CD4-positive, alpha-beta T cell treated with Interleukin-1 beta for 1 hour (primary cell): ENCODE measurements at places on chromosomes 11 and 22.
A peak's percentile ranks its signal among the peaks of the same experiment; 100 is the strongest.

DNA sequence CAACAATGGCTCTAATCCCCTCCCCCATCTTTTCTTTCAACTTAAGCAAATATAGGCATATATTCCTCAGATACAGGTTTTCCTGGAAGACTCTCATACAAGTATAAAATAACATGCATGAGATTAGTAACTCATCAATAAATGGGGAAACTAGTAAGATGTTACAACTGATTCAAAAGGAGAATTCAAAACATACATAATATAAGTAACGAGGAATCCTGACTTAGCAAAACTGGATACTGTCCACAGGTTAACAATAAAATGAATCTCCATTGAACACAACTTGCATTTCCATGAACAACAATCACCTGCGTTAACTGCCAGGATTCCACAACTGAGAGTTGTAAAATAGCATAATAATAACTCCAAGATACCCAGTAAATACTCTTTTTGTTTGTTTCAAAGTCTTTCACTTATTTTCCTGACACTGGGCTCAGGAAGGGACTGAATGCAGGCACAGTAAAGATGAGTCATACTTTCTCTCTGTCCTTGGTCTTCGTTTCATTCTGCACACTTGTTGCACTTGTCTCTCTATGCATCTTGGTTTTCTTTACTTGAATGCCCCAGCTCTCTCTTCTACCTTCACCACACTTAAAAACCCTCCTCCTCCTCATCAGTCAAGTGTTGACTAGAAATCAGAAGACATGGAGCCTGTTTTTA, 8.1 kb downstream of the APIP start:
- DNase-seq: no peak

DNA sequence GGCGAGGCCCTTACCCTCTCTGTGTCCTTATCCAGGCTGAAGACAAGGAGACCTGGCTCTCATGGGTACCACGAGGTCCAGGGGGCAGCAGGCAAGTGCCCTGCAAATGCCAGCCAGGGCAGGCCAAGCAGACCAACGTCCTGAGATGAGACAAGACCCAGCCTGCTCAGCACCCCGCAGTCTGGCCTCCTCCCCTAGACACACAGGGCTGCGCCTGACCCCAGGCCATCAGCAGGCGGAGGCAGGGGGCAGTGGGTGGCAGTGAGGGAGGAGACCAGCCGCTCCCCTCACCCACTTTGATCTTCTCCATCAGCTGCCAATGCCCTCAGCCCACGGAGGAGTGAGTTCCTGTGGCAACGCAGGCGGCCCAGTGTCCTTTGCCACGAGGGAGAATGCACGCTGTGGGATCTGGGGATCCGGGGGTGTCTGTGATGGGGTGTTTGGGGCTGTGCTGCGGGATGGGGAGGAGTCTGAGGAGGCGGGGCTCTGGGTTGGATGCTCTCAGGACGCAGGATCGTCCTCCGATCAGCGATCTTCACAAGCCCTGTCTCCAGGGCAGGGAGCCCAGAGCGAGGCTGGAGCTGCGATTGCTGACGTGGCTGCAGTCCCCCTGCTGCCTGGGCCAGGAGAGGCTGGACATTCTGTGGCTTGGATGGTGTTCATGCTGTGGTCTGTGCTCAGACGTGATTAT, 30.5 kb upstream of the PPARA start:
- DNase-seq: no peak

GRCh38 chr22:39384750-39385480, 14.7 kb upstream of the TAB1 start:
- DNase-seq: no peak

- DNase-seq: peak; percentile 64
Measured at GRCh38 chr22:48098243-48098920, 1335.9 kb downstream of the TBC1D22A start.

DNA sequence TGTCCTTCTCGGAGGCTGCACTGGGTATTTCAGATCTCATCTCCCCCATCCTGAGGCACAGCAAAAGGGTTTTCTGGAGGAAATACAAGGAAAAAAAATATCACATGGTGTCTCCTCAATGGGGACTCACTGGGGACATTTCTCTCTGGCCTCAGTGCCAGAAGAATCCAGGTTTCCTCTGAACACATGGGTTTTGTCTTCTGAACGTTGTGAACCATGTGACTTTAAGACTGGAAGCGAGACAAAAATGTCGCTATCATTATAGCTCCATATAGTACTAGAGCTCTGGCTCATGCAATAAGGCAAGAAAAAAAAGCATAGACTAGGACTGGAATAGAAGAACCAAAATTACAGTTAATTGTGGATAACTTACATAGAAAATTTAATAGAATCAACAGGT, 44.9 kb upstream of the RFPL3 start:
- no peak for DNase-seq

DNA sequence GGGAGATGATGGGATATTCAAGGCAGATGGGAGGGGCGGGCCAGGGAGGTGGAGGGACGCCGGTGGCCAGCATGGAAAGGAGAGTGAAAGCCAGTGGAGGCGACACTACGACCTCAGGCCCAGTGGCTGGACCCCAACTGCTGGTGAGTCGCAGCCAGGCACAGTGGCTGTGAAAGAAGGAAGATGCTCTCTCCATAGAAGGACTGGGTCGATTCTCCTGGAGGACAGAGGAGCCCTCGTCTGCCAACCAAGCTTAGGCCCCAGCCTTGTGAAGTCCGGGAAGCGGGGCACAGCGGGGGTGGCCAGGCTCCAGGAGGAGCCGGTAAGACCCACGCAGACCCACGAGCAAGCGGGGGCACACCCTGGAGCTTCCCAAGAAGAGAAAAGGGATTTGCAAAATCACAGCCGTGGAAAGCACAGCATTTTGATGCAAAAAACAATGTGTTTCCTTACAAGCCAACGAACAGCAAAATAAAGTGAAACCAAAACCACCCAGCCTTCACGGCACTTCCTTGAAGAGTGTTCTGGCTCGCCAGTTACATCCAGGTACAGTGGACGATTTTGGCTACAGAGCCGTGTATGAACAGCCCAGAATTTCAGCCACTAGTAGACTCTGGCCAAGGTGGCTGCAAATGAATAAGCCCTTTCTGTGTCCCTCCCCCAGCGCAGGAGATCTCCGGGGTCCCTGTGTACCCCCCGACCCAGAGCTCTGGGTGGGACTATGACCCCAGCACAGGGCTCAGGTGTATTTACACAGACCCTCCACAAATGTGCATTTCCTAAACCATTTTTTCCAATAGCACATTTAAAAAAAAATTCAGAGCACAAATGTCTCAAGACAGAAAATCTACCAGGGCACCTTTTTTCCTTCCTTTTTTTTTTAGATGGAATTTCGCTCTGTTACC, 96.9 kb downstream of the TRMU start:
- DNase-seq: peak; percentile 34

GRCh38 chr22:28358312-28358711, 321.3 kb downstream of the TTC28 start:
- no peak for DNase-seq

GRCh38 chr11:105201166-105201565, 61.6 kb upstream of the CARD18 start:
- no peak for DNase-seq

- DNase-seq: no peak
Measured at GRCh38 chr11:76589964-76590950, 80.3 kb downstream of the LRRC32 start.

GRCh38 chr11:69818231-69818602, 999 bp downstream of the FGF3 start:
- no peak for DNase-seq

DNA sequence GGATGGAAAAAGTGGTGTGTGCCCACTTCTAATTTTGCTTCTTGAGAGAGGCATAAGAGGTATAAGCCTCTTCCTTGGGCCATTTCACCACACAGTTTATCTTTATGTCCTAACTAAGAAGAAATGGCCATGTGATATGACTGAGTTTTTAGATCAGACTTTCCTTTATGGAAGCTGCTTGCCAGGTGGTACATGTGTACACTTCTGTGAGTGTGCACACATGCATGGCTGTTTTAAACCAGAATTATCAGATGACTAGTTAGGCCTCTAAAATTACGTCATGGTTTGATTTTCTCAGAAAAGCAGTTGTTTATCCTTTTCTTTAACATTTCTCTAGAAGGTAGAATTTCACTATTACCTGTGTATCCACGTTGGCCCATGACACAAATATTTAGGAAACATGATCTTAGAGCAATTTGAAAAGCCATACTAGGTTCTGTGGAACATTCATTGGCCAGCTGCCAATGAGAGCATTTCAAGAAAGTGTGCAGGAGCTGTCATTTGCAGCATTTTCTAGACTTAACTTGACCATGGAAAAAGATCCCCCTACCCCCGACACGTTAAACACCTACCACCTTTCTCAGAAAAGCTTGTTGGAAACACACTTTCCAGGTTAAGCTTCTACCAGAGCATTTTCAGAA, 109.2 kb upstream of the GAL start:
- DNase-seq: no peak

DNA sequence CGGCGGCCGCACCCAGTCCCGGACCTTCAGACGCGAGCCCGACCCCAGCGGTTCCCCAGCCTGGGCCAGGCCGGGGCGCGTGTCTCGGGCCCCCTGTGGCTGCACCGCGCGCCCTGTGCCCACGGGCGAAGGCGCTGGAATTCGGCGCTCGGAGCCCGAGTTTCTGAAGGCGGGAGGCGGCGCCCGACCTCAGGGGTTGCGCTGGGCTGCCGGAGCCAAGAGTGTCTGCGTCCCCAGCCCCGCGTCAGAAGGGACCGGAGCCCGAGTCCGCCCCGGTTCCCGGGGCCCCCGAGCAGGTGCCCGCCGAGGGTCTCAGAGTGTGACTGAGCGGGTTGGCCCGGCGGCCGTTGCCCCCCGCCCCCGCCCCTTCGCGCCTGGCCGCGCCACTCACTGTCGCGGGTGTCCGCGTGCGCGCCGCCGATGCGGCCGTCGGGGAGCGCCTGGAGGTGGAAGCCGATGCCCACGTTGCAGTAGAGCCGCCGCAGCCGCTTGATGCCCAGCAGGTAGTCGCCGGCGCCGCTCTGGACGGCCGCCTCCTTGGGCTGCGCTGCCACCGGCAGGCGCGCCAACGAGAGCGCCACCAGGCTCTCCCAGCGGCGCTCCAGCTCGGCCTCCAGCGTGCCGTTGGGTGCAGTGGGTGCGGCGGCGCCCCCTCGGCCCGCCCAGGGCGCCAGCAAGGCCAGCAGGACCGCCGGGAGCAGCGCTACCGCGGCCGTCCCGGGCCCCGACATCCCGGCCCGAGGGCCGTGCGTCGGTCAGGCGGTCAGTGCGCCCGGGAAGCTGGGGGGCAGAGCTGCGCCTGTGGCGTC, 583 bp downstream of the FGF4 start:
- DNase-seq: no peak

GRCh38 chr22:46054091-46055073, 77.4 kb upstream of the WNT7B start:
- DNase-seq: peak; percentile 38

DNA sequence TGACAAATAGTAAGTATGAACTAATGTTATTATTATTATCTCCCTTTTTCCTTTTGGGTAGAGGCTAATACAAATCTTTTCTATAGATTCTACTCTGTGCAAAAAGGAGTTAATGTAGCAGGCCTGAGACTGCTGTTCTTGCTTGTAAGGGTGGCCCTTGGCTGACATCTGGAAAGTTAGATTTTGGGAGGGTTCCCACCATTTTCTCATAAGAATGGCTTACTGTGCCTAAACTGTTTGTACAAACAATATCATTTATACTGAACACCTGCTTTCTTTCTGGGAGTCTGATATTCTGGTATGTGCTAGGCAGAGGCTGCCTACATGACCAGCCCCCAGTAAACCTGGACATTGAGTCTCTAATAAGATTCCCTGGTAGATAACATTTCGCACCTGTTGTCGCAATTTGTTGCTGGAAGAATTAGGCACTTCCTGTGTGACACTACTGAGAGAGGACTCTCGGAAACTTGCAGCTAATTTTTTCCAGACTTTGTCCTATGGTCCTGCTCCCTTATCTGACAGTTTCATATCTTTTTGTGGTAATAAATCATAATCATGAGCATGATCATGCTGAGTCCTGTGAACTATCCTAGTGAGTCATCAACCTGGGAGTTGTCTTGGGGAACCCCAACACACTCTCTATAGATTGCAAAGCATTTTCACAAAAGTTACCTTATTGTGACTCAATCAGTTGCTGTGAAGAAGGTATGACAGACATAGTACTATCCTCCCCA, 257.7 kb upstream of the CCDC90B start:
- DNase-seq: no peak

DNA sequence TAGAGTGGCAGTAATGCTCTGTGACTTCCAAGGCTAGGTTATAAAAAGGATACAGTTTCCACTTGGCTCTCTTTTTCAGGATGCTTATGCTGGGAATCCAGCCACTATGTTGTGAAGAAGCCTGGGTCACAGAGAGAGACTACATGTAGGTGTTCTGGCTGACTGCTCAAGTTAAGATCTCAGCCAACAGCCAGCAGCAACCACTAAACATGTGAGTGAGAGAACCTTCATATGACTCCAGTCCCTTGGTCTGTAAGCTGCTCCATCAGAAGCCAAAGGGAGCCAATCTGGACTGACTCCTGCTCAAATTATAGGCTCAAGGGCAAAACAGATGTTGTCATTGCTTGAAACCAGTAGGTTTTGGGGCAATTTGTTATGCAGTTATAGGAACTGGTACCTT, 162.7 kb downstream of the MAML2 start:
- no peak for DNase-seq

DNA sequence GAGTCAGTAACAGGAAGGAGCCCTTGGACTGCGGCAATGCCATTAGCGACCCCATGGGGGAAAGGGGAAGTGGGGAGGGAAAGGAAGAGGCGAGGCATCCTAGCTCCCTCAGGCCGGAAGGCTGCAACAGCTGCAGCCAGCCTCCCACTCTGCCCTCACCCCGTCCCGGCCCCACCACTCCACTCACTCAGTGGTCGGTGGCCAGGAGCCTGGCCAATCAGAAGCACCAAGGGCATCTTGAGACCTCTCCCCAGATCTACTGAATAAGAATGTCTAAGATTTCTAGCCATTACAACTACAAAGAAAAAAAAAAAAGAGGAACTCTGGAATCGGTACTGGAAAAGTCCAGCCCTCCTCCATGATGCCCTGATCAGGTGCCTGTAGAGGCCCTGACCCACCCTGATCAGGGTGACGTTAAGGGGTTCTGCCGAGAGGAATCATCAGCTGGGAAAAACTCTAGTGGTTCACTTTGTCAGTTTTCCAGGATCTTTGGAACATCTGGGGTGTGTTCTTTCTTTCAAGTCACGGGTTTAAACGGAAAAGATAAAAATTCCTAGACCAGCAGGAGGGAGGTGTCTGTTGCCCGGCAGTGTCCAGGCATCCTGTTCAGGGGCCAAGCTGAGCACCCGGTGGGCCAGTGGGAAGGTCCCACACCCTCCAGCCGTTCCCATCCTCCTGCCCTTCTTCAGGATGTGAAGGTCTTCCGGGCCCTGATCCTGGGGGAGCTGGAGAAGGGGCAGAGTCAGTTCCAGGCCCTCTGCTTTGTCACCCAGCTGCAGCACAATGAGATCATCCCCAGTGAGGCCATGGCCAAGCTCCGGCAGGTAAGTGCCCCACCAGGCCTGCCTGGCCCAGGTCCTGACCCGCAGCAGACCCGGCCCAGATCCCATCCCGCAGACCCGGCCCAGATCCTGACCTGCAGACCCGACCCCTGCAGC, 14.4 kb downstream of the OAF start:
- peak; percentile 2 for DNase-seq

- DNase-seq: no peak
Measured at GRCh38 chr22:31683181-31684105, 21.4 kb upstream of the PISD start.
